Colonic mucosa (tissue), 4 donors: ENCODE measurements at places on chromosomes 6 and 20.

DNA sequence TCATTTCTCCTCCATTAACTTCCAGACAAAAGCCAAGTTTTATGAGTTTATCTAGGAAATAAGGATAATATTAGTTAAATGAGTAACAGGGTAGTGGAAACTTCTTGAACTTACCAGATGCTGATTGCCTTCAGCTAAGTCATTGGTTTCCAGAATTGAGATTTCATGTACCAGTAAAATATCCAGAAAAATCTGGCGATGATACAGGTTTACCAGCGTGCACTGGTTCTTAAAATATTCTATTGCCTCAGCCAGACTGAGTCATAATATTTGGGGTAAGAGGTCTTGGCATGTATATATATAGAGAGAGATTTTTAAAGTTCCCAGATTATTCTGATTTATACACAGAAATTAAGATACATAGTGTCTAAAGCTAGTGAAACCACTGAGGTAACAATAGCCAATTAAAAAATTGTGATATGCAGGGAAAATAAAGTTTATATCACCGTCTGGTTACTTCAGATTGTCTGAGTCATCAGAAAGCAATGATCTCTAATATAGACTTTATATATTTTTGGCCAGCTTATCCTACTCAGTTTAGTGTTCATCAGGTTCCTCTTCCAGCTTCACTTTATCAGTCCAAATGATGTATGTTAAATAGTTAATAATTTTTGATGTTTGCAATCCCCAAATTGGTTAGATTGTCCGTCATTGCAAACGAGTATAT, 39.5 kb upstream of the SDHAF4 start:
- no peaks in the 10 kb centered on the region for H3K4me1 ChIP-seq
- no peak overlapping the region for H3K27ac ChIP-seq
- no peak for DNase-seq
- H3K4me3 ChIP-seq: no peak overlapping the region
- H3K36me3 ChIP-seq: no peaks in the 10 kb centered on the region
- H3K27me3 ChIP-seq: no peaks in the 10 kb centered on the region

DNA sequence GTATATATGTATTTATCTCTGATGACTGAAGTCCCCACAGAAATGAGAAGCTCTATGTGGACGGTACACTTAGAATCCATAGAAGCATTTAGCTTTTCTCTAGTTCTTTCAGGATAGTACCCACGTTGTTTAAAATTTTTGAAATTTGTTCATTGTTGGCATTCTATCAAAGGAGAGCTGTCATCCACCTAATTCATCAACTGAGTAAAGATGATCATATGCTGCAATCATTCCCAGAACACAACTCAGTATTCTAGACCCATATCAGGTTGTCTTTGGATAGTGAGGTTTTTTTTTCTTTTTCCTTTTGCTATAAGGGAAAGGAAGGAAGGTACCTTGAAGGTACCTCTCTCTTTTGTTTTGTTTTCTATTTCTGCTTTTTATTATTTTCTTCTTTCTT, 9.3 kb downstream of the SERAC1 start:
- H3K27me3 ChIP-seq: no peaks in the 10 kb centered on the region
- no peak overlapping the region for H3K4me3 ChIP-seq
- no peaks in the 10 kb centered on the region for H3K4me1 ChIP-seq
- no peaks in the 10 kb centered on the region for H3K36me3 ChIP-seq

DNA sequence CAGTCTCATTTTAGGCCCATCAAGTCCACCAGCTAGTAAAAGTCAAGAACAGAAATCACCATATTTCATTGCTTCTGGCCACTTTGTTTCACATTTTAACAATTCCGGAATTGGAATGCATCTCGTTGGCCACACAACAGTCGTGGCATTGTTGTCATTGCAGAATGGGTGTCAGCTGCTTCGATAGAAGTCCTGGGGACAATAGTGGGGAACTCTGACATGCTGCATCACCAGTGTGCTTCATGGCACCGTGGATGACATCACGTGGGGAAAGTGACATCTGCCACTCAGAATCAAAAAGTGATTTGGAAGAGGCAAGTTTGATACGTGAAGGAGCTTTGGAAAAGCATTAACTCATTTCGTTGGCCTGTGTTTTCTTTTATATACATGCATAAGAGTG, 43.8 kb upstream of the XRN2 start:
- no peaks in the 10 kb centered on the region for H3K27me3 ChIP-seq
- H3K36me3 ChIP-seq: no peaks in the 10 kb centered on the region
- H3K4me1 ChIP-seq: no peaks in the 10 kb centered on the region
- no peak overlapping the region for H3K4me3 ChIP-seq
- no peak for DNase-seq

DNA sequence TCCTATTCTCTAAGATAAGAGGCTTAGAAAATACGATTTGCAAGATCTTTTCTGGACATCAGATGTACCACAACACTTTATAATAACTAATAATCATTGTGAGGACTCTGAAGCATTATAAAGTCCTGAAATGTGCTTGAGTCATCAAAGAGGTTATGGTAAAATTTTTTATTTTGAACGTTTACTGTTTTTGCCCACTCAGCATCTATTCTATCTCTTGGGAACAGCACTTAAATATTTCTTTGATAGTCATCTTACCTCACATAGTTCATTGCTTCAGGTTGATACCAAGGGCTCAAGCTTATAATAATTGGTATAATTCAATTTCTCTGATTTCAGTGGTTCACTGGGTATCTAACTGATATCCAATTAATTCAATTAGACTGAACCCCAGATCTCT, 700.5 kb downstream of the KHDRBS2 start:
- no peaks in the 10 kb centered on the region for H3K36me3 ChIP-seq
- no peak overlapping the region for H3K27ac ChIP-seq
- H3K4me1 ChIP-seq: no peaks in the 10 kb centered on the region
- no peak overlapping the region for H3K4me3 ChIP-seq
- no peak for DNase-seq

DNA sequence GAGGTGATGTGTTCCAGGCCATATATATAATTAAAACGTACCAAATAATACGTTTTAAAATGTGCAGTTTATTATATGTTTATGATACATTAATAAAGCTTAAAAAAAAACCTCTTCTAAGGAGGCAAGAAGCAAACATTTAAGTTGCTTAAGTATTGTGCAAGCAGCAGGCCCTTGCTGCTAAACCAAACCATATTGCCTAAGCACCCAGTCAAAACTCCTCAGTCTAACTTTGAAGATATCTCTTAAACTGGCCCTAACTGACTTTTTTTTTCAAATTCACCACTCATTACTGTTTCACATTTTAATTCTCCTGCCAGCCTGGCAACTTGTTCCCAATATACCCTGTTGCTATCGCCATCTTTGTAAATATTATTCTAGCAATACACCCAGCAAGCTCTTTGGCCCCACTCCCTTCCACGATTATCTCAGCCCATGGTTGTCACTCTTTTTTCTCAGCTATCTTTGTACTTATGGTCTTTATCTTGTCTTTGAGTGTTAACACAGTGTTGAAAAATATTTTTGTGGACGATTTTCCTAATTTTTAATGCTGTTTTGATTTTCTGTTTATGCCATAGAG, 60.9 kb downstream of the C6orf58 start:
- H3K27me3 ChIP-seq: no peaks in the 10 kb centered on the region
- no peaks in the 10 kb centered on the region for H3K4me1 ChIP-seq
- H3K27ac ChIP-seq: no peak overlapping the region
- no peaks in the 10 kb centered on the region for H3K36me3 ChIP-seq
- DNase-seq: no peak

- no peak for DNase-seq
- H3K27me3 ChIP-seq: no peaks in the 10 kb centered on the region
- no peak overlapping the region for H3K4me3 ChIP-seq
- no peak overlapping the region for H3K27ac ChIP-seq
- no peaks in the 10 kb centered on the region for H3K4me1 ChIP-seq
- H3K36me3 ChIP-seq: no peaks in the 10 kb centered on the region
Measured at GRCh38 chr6:19864285-19864684, 27.1 kb downstream of the ID4 start.

GRCh38 chr20:59122566-59122919, 41.1 kb upstream of the ZNF831 start:
- H3K27ac ChIP-seq: no peak overlapping the region
- no peak for DNase-seq
- no peaks in the 10 kb centered on the region for H3K27me3 ChIP-seq

- H3K27me3 ChIP-seq: no peaks in the 10 kb centered on the region
- H3K4me1 ChIP-seq: no peaks in the 10 kb centered on the region
- H3K27ac ChIP-seq: no peak overlapping the region
- no peak for DNase-seq
- H3K4me3 ChIP-seq: no peak overlapping the region
Measured at GRCh38 chr6:12171717-12172116, 118.4 kb upstream of the EDN1 start.

DNA sequence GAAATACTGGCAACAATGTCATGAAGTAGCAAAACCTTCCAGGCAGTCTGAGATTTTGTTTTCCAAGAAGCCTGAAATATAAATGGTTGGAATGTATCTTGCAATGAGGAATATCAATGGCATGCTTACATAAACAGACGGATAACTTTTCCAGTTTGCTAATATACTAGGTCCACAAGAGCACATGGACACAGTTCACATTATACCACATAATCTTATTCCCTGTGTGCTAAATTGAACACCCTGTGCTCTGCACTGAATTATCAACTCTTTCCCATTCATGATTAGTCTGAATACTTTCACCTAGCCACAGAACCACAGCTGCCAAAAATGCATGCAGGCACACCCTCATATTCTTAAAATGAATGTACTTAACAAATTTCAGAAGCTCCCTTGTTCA, 274.3 kb downstream of the COL12A1 start:
- no peak for DNase-seq
- H3K4me1 ChIP-seq: no peaks in the 10 kb centered on the region
- no peak overlapping the region for H3K27ac ChIP-seq
- H3K27me3 ChIP-seq: no peaks in the 10 kb centered on the region

- no peaks in the 10 kb centered on the region for H3K27me3 ChIP-seq
- no peak overlapping the region for H3K4me3 ChIP-seq
- H3K36me3 ChIP-seq: no peaks in the 10 kb centered on the region
- no peaks in the 10 kb centered on the region for H3K4me1 ChIP-seq
- H3K27ac ChIP-seq: no peak overlapping the region
Measured at GRCh38 chr20:38395165-38395564, 40.0 kb downstream of the SNHG17 start.

- no peak overlapping the region for H3K4me3 ChIP-seq
- H3K36me3 ChIP-seq: no peaks in the 10 kb centered on the region
- no peaks in the 10 kb centered on the region for H3K27me3 ChIP-seq
- H3K4me1 ChIP-seq: peaks cover 9% of the 10 kb centered on the region
- no peak for DNase-seq
Measured at GRCh38 chr6:38168699-38169098, 349.2 kb downstream of the ZFAND3 start.

GRCh38 chr6:123022975-123023374, 26.9 kb downstream of the CLVS2 start:
- no peaks in the 10 kb centered on the region for H3K27me3 ChIP-seq
- no peak overlapping the region for H3K4me3 ChIP-seq
- H3K36me3 ChIP-seq: no peaks in the 10 kb centered on the region
- H3K27ac ChIP-seq: no peak overlapping the region
- DNase-seq: no peak
- no peaks in the 10 kb centered on the region for H3K4me1 ChIP-seq

DNA sequence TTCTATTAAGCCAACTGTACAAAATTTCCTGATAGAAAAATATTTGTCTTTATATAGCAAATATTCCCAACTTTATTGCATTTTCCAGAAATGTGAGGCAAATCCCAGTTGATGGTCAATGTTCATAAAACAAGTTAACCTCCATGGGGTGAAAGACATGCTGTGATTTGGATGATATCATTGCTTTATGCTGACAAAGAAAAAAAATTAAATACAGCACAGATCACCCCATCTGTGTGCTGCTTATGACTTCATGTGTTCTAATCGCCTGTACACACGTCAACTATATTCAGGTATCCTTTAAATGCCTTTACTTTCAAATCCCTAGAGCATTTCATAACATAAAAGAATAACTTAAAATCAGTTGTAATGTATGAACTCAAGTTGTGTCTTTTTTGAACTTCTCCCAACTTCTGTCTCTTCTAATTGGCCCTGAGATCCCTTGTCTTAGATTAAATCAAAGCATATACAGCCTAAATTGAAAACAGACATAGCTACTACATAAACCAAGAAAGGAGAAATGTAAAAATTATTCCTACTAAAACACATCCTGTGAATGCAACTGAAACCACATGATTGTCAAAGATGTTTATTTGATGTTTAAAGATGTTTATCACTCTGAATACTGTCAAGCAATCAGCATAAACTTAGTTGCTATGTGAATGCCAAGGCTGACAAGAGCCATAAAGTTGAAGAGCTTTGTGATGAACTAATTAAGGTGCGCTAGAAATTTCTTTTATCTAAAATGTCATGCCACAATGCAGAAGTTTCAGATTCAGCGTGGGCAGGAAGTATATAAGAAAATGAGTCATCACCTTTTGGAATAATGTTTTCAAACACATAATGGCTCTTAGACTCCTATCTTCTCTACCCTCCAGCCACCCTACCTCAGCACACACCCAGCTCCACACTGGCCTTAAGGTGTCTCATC, 68.7 kb downstream of the FILIP1 start:
- no peaks in the 10 kb centered on the region for H3K27me3 ChIP-seq
- no peaks in the 10 kb centered on the region for H3K4me1 ChIP-seq
- H3K36me3 ChIP-seq: no peaks in the 10 kb centered on the region
- DNase-seq: no peak
